Kidney glomerular epithelial cell (primary cell): ENCODE measurements at places on chromosomes 11 and 22.

DNA sequence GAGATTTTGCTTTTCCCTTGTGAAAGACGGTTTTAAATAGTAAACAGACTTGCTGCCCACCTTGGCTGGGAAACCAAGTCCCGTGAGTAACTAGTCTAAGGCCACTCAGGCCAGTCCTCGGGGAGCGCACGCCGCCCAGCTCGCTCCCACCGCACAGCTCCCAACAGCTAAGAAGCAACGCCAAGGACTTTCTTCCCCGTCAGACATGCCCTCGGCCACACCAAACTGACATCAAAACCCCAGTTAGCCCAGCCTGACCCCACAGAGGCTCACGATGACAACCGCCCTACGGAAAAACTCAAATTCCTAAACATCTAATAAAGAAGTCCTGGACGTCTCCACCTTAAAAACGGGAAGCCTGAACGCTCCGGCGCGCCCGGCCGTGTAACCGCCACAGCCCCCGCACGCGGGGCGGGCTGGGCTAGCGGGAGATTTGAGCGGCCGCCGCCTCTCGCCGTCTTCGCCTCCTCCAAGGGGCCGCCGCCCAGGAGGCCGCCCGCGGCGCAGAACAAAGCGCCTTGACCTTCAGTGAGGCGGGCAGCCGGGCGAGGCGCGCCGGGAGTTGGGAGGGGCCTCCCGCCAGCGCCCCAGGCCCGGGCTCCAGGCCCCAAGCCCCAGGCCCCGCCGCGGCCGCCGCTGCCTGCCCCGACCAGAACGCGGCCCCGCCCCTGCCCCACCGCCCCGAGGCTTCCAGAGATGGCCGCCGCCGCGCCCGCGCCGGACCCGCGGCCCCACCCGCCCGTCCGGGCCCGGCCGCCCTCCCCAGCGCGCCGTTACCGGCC is 486 bp downstream of the NAP1L4 start:
- peak; percentile 68 for DNase-seq

DNA sequence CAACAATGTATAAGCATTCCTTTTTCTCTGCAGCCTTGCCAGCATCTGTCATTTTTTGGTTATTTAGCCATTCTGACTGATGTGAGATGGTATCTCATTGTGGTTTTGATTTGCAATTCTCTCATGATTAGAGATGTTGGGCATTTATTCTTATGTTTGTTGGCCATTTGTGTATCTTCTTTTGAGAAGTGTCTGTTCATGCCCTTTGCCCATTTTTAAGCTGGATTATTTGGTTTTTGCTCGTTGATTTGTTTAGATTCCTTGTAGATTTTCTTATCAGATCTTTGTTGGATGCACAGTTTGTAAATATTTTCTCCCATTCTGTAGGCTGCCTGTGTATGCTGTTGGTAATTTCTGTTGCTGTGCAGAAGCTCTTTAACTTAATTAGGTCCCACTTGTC is 259.6 kb upstream of the SESN3 start:
- DNase-seq, result no peak

DNA sequence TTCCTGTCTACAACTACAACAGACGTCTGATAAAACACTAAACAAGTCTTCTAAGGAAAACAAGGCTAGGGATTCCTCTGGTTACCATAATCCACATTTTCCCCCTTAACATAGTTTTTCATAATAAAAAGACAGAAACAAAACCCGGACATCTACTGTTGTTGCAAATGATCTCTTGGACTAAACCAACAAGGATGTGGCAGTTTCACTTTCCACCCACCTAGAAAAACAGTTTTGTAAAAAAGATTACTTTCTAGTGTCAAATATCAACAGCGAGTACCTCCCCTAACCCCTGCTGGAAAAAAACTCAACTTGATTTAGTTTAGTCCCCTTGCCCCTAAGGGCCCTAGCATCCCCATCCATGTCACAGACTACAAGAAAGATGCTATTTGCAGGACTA is 5.4 kb downstream of the GNG3 start:
- DNase-seq, result no peak

DNA sequence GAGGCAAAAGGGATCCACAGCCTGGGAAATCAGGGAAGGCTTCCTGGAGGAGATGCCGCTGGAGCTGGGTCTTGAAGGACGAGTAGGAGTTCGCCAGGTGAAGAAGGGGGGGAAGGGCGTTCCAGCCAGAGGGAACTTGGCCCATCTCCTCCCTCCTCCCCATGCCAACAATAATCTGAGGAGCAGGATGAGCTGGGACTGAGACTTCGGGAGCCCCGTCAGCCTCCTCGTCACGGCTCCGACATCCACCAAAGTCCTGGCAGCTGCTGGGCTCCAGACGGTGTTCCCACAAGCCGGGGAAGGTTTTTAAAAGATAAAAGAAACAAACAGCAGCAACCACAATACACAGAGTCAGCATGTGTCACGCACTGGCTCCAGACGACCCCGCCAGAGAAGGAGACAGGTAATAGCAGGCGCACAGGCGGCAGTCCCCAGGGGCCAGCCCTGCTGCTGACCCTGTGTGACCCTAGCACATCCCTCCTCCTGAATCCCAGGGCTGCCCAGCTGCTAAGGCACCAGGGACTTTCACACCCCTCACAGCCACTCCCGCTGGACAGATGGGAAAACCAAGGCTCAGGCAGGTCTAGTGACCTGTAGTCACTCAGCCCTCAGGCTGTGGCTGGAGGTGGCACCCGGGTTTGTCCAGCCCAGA is 37.3 kb downstream of the NUP50 start:
- DNase-seq, result no peak

DNA sequence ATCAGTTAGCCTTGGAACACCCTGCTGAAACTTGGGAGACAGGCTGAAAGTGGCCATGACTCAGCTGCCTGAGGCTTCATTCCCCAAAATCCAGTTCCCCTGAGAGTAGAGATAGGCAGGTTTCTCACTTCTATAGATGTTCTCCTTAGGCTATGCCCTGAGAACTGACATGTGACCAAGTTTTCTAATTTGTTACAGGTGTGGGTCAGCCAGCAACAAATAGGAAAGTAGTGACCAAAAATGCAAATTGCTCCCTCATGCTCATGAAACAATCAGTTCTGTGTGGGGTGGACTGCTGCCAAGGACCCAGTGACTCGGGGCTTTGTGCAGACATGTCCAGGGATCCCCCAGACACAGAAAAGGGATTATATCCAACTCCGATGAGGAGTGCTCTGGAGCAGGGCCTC is 7.3 kb upstream of the CCDC15 start:
- no peak for DNase-seq
